ELR (cell line): ENCODE measurements at places on chromosomes 12 and 14.
A peak's percentile ranks its signal among the peaks of the same experiment; 100 is the strongest.

DNA sequence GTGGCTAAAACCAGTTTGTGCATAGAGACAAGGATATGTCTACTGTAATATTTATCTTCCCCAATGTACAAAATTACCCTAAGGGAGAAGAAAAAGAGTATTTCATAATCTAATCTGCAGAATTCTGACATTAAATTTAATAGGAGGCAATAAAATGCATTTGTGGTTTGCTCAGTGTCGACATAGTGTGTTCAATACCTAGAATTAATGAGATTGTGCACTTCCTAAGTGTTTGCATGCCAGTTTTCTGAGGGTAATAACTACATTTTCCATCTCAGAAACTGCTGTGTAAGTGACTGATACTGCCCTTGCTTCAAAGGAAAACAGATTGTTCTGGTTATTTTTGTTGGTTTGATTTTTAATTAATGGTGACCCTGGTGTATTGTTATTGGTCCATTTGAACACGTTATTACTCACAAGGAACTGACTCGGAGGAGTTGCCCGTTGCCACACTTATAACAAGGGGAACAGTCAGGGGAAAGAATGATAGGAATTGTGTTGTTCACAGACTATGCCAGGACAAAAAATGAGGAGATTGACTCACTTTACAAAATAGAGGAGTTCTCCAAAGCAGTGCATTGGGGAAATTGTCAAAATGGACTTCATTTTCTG is 960.3 kb upstream of the TMEM132C start:
- DNase-seq = peak; percentile 51

DNA sequence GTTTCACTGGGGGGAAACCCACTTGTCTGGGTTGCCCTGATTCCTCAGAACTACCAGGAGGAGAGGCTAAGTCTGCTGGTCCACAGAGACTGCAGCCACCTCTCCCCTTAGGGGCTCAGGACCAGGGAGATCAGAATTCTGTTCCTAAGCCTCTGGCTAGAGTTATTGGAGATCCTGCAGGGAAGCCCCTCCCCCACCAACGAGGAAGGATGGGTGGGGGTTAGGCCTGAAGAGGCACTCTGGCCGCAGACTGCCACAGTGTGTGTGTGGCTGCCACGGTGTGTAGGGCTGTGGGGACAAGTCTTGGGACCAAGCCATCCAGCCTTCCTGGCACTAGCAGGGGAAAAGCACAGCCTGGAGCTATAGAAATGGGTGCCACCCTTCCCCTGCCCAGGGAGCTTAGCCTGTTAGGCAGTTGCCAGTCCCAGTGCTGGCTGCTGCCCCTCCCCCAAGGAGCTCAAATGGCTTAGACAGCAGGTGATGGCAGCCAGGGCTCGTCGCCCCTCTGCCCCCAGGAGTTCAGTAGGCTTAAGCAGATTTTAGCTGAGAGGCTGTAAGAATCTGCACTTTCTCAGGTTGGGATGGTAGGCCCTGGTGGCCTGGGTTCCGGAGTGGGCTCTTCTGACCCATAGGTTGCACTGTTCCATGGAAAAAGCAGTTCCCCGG is 107.7 kb downstream of the ERGIC2 start:
- no peak for DNase-seq

- DNase-seq = no peak
Measured at GRCh38 chr12:94144781-94145180, 3.6 kb upstream of the PLXNC1 start.

GRCh38 chr12:25972783-25973182 is 14.3 kb downstream of the RASSF8 start:
- DNase-seq = peak; percentile 51

GRCh38 chr12:1593174-1594005 is 991 bp downstream of the FBXL14 start:
- peak; percentile 73 for DNase-seq

DNA sequence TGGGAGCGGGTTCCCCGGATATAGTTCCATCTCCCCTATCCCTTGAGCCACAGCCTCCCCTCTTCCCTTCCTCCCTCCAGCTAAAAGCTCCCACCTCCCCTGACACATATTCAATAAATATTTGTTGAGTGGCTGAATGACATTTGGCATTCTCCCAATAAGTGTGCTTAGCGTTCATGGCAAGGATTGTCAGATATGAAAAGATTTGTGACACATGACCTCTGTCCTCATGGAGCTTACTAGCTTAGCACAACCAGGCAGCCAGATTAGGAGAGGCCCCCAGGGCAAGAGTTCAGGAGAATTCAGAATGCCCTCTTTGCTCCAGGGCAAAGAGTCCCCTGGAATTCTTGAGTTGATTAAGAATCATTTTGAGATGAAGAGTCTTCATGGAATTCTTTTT is 22.5 kb upstream of the SLC6A12 start:
- DNase-seq = no peak

DNA sequence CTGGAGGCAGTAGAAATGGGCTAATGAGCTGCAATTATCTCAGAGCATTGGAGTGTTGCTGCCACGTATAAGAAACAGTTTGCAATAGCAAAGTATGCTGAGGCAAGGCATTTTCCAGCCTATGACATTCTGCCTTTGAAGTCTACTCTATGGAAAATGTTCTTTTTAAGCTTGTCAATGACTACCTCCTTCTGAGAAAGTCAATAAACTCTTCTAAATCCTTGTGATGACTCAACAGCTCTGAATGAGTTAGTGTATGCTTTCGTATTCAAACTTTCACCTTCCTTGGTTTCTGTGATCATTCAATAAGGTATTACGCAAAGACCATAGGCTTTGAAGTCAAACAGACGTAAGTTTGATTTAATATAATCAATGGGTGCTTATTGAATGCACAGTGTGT is 111.2 kb downstream of the CAPZA3 start:
- DNase-seq = peak; percentile 56

DNA sequence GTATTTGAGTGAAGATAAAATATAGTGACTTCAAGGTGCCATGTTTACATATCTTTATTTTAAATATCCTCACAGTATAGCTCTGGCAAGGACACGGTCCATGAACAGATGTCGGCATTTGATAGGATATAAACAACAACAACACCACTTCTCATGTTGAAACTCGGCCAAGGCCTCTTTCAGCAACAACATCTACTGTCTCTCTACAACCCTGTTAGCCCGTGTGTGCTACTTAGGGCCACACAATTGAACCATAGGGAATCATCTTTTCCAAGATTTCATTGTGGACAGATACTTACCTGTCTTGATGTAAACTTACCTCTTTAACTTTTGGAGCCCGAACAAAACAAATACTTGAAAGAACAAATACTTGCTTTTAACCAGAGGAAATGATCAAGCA is 168.7 kb upstream of the SSTR1 start:
- no peak for DNase-seq

DNA sequence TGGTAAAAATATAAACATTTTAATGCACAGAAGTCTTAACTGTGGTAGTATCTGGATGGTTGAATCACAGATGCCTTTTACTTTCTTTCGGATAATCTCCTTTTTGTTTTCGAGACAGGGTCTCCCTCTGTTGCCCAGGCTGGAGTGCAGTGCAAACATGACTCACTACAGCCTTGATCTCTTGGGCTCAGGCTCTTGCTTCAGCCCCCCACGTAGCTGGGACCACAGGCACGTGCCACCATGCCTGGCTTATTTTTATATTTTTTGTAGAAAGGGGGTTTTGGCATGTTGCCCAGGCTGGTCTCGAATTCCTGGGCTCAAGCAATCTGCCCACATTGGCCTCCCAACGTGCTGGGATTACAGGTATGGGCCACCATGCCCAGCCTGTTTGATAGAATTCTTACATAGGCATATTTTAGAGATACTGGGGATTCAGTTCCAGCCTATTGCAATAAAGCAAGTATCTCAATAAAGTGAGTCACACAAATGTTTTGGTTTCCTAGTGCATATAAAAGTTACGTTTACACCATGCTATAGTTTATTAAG is 99.2 kb downstream of the SNAPC1 start:
- DNase-seq = no peak

DNA sequence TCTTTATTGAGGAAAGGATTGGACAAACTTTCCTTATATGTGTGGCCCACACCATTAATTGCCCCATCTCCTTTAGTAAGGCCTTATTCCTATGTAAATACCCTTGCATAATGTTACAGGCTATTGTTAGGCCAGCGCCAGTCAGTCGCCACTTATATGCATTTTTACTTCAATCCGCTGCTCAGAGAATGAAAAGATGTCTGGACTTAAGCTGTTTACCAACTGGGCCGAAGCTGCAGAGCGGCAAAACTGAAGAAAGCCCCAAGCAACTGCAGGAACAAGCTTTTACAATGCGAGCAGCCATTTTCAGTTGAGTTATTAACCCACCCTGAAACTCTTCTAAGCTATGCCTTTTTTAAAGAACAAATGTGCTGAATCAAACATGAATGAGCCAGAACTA is 92.1 kb upstream of the OTX2 start:
- no peak for DNase-seq

DNA sequence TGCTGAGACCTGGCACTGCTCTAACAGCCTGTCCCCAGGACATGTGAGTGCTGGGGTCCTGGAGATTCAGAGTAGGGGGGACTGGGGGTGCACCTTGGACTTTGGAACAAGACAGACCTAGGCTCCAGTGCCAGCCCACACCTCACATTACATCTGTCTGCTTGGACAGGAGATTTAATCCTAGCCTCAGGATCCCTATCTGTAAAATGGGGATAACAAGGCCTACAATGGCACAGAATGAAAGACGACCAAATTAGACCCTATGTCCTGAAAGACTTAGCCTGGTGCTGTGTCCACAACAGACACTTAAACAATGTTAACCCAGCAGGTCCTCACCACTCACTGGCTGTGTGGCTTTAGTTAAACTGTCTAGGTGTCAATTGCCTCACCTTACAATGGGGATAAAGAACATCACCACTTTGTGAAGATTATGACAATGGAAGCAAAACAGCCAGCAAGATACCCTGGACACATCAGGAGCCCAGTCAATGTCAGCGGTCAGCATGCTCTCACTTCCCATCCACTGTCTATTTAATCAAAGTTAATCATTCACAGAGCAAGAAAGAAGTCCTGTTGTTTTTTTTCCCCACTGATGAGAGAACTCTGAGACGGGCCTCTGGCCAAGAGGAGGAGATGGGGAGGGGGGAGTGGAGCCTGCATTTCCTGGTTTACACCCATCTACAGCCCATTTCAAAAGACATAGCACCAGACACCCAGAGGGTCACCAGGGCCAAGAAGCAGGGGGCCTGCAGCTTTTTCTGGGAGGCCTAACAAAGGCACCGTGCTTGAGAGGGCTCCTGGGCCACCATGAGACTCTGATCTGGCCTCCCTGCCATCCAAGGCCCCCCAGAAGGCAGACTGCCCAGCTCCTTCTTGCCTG is 40.6 kb downstream of the ACTN1 start:
- DNase-seq = no peak
